Renal cortex interstitium (tissue), 15 donors: ENCODE measurements at places on chromosomes 12 and 14. TPM values are rescaled to one million over a fixed set of nuclear protein-coding genes. Genes with fewer than 3 reads are reported as not detected.

The MYL2 gene
- polyA plus RNA-seq = not detected

- no peak for DNase-seq
Observed at GRCh38 chr14:100549834-100550625, 37.2 kb downstream of the BEGAIN start.

GRCh38 chr12:39144613-39145061 is 239.2 kb upstream of the CPNE8 start:
- no peak for DNase-seq

The WIF1 gene
- polyA plus RNA-seq = 2.5 TPM

DNA sequence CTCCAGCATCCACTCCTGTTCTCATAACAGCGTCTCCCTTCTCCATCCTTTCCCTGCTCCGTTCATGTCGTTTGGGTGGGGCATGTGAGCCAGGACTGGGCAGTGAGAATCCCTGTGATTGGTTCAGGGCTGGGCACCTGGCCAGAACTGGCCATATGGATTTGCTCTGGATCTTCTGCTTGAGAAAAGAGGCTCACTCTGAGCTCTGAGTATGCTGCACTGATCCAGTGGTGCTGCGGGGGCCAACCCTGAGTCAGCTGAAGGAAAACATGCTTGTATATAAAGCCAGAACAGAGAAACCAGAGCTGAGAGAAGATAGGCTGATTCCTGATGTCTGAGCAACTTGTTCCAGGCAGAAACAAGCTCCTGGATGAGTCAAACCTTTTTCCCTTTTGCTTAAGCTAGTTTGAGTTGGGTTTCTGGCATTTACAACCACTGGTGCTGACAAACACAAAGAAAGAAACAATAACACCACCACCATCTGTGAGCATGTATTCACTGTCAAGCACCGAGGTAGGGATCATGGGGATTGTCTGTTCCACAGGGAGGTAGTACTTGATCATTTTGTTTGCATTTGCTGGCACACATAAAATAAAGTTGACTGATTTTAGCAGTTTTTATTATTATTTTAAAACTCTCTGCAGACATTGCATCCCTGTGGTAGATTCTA is 14.0 kb upstream of the HPD start:
- DNase-seq = peak; percentile 66

- DNase-seq = no peak
Observed at GRCh38 chr14:68223631-68224030, 404.1 kb downstream of the RAD51B start.

The CLEC4C gene
- polyA plus RNA-seq = not detected

GRCh38 chr12:53244337-53244736 is 12.3 kb upstream of the RARG start:
- DNase-seq = no peak

The SIX1 gene
- polyA plus RNA-seq = 12.7 TPM

GRCh38 chr12:90959538-90960139 is 4.7 kb upstream of the CCER1 start:
- DNase-seq = peak; percentile 57

GRCh38 chr12:20404576-20405346 is 36.4 kb downstream of the PDE3A start:
- no peak for DNase-seq

The YY1 gene
- 143 TPM for polyA plus RNA-seq
